ENCODE measurements at places on chromosomes 3 and 15.

- DNase-seq, result no peak
Observed at GRCh38 chr3:179544981-179545645, 17.6 kb upstream of the ACTL6A start.

DNA sequence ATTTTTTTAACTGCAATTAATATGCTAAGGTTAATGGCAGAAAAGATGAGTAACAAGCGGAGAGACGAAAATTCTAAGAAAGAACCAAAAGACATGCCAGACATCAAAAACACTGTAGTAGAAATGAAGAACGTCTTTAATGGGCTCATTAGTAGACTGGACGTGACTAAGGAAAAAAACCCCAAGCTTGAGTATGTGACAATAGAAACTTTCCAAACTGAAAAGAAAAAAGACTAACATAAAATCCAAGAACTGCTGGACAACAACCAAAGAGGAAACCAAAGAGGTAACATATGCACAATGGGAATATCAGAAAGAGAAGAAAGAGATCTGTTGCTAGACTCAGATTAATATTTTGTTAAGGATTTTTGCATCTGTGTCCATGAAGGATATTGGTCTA is 94.6 kb upstream of the SETMAR start:
- DNase-seq, result no peak

- no peak for DNase-seq
Observed at GRCh38 chr3:152147748-152148147, 121.0 kb upstream of the MBNL1 start.

GRCh38 chr3:46737329-46737731 is 19.7 kb upstream of the PRSS50 start:
- no peak for DNase-seq

DNA sequence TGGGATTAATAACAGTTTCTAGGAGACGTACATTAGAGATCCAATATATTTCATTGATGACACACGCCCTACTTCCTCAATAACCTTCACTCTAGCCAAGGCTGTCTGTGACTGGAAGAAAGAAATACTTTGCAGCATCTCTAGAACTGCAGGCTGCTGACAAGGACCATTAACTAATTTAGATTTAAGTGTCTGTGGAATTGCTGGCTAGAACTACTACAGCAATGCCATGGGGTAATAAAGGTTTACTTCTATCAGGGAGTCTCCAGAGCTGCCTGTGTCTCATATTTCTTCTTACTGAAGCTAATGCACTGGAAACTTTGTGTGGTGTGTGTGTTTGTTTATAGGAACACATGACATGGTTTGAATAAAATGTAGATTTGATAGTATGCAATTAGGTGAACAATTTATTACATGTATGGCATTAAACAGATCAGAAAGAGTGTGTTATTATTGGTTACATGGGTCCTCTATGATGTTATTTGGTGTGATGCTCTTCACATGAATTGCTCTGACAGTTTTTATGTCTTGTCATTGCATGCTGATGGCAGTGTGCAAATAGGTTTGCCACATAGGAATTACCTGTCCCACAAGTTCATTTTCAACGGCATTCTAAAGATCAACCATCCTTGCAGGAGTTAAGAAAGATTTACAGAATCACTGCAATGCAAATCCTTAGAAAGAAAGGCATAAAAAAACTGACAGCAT is 916.2 kb upstream of the CADM2 start:
- no peak for DNase-seq

- DNase-seq, result no peak
Observed at GRCh38 chr3:186352369-186352768, 9.7 kb downstream of the DGKG start.

GRCh38 chr3:46913644-46914043 is 36.1 kb downstream of the PTH1R start:
- no peak for DNase-seq

DNA sequence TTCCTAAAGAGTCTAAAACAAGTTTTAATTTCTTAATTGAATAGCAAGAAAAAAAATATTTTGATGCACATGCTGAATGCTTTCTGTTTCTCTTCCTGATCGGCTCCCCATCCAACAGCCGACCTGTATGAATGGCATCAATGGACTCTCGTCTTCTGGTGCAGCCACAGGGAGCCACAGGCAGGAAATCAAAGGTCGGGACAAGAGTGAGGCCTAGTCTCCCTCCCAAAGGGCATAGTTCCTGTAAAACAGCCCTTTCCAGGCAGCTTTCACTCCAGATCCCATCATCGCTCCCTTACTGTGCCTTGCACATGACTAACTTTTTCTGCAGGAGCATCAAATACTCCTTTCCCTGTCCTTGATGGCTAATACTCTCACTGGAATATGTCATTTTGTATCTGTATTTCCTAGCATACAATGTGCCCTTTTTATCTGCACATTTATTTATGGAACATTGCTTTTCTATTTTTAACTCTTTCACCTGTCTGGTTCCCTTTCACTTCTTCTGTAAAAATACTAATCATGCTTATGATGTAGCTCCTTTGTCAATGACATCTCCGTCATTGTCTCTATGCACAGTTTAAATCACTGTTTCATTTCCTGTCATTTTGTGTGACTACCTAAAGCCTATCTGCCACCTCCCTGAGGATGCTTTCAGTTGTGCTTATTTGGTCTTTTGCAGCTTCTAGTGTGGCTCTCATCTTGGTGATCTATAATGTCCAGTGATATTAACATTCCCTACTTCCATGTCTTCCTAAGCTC is 326.2 kb downstream of the CTNNB1 start:
- peak; percentile 8 for DNase-seq

DNA sequence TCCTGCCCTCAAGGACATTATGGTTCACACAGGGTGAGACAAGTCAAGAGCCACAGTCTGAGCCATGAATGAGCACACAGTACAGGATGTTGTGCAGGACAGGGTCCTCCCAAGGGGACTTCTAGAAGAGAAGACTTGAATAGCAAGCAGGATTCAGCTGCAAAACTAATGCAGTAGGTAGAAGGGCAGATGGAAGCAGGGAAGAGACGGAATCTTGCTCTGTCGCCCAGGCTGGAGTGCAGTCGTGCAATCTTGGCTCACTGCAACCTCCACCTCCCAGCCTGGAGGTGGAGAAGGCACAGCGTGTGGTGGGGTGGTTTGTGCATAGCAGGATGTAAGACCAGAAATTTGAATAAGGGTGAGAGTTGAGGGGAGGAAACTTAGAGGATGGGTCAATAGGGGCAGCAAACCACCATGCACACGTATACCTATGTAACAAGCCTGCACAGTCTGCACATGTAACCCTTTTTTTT is 8.0 kb downstream of the BCL2L10 start:
- DNase-seq, result no peak

DNA sequence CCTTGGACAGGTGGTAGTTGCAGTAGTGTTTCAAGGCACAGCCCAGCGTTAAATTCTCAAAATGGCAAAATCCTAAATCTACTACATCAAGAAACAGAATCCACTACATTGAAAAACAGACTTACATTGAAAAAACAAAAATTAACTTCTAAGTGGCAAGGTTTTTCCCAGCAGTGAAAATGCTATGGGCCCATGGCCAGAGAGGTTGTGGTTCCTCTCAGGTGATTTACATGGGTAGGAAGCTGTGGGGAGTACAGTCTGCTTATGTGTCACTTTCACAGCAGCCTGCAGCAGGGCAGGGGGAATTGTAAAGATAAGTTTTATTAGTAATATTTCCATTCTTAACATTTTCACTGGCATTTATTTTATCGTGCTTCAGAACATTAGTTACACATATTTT is 24.9 kb downstream of the TTC14 start:
- no peak for DNase-seq

DNA sequence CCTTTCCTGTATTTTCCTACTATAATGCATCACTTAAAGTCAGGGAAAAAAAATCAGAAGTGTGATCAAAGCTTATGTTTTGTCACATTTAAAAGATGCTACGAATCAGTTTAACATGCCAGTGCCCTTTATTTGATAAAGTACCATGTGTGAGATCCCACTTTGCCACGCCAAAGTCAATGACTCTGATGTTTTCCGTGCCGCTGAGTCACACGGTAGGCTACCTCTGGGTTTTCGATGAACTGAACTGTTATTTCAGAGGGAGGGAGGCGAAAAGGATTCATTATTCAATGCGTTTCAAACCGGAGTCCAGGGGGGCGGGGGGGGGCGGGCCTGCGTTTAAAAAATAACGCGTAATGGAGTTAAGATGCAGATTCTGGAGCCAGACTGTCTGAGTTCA is 203.0 kb downstream of the ABHD5 start:
- DNase-seq, result no peak

DNA sequence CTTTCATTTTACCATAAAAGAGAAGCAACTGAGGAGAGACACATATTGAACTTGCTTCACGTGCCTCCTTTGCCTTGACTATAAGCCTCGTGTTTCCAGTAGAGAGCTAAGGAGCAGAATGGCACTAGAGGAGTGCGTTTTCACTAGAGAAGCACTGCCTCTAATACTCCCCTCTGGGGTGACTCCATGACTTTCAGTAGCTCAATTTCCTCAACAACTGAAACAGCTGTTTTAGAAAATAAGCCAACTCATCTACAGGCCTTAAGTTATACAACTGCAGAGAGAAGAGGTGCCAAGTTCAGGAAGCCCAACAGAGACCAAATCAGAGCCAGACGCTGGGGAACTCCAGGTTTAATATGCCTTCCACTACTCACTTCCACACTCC is 1.9 kb downstream of the UBP1 start:
- no peak for DNase-seq

- no peak for DNase-seq
Observed at GRCh38 chr3:115068799-115069198, 78.3 kb downstream of the ZBTB20 start.

GRCh38 chr3:159923956-159924355 is 64.7 kb upstream of the IL12A start:
- DNase-seq, result no peak

DNA sequence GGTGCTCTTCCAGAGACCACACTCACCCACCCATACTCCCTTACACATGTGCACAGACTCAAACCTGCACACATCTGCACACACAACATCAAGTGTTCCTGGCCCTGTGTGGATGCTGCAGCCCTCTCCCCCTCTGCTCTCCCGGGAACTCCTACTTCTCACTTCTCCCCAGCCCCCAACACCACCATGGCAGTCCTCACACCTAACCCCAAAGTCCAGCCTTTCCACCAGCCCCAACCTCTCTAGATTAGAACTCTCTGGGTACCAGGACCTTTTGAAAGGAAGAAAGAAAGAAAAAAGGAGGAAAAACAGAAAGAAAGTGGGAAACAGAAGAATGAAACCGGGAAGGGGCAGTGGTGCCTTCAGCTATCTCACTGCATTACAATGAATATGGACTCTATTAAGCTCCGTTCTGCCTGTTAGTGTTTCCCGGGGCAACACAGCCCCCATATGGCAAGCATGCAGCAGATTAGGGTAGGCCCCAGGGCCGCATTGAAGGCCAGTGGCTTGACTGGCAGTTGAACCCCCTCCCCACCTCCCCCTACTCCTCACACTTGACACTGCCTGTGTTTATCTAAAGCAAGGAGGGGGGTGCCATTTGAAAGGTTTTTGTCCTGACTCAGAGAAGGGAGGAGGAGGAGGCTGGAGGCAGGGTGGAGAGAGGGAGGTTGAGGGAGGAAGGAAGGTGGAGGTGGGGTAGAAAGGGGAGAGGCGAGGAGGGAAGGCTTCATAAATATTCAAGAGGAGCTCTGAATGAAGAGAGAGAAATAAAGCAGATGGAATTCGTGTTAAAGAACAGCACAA is 30.1 kb downstream of the BOC start:
- DNase-seq, result peak; percentile 55

DNA sequence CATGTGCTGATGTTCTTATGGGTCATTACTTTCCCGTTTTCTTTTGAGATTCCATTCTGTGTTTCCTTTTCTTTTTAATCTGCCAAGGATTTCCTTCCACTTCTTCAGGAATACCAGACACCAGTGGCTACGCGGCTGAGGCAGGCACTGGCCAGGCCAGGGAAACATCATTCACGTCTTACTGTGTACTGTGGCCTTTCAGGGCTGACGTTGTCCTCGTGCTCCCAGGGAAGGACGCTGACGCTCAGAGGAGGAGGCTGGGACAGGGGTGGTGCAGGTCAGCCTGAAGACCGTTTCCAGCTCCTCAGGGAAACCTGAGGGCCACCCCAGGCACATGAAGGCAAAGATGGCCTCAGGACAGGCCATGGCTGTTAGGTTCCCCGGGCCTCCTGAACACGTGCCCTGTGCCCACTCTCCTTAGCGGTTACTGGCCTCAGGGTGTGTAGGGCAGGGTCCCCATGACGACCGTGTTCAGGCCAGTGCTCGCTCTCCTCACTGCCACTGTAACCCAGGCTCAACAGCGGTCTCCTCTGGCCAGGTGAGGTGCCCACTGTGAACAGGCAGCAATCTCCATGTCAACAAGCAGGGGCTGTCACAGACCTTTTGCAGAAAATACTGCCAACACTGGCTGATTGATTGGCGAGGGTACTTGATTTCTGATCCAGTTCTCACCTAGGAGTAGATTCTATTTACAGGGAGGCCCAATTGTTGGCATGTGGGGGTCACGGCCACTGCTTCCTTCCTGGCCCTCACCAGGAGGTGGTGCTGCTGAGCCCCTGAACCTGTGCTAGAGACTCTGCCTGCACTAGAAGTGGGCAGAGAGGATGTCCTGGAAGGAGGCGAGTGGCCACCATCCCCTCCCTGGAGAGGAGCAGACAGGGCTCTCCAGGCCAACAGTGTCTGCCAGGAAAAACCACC is 169.5 kb downstream of the ATP10A start:
- DNase-seq, result peak; percentile 69

GRCh38 chr15:61155741-61156700 is 73.1 kb downstream of the RORA start:
- DNase-seq, result no peak

DNA sequence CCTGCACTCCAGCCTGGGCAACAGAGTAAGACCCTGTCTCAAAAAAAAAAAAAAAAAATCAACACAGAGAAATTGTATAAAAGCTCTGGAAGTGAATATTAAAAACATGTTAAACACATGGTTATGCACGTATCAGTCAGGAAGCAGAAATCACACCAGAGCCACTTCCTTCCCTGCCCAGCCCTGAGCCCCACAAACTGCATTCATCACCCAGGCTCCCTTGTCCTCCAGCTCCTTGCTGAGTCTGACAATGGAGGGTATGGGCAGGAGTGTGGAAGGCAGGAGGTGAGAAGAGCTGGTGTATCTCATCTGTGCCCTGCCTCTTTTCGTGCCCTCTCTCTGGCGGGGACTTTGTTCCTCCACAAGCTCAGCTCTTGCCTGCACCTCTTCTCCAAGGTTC is 12.1 kb upstream of the LOXL1 start:
- no peak for DNase-seq

- peak; percentile 33 for DNase-seq
Observed at GRCh38 chr15:32091505-32092380, 61.4 kb downstream of the CHRNA7 start.

GRCh38 chr3:40396406-40396805 is 9.4 kb downstream of the ENTPD3 start:
- no peak for DNase-seq

DNA sequence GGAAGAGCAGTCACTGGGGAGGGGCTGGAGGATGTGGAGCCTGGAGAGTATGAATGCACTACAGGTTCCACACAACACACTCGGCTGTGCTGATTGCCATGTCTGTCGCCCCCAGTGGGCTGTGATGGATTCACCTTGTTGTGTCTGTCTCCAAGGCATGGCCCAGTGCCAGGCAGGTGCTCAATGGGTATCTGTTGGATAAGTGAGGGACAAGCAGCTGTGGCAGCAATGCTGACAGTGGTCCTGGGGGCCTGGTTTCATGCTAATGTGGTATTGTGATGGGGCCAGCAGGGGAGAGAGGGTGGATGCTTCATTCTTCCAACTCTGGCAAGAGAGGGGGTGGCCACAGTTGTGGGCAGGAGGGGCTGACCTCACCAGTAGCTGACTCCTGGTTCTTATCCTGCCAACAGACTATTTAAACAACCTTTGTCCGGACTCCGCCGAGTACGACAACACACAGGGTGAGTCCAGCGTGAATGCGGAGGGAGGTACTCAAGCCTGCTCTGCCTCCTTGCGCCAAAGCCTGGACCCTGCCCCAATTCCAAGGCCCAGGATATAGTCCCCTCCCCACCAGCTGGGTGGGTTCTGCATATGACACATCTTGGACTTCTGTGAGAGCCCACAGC is 47.3 kb upstream of the NR2C2 start:
- peak; percentile 54 for DNase-seq
